Suppressor macrophage (primary cell): ENCODE measurements at places on chromosomes 3 and 15.

DNA sequence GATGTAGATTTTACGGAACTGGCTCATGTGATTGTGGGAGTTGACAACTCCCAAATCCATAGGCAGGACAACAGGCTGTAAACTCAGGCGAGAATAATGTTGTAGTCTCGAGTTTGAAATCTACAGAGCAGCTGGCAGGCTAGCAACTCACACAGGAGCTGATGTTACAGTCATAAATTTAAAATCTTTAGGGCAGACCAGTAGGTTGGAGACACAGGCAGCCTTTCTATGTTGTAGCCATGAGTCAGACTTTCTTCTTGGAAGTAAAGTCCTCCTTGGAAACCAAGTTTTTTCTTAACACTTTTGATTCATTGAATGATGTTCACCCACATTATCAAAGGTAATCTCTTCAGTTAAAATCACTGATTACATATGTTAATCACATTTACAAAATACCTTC, 89.1 kb upstream of the ALCAM start:
- DNase-seq, result no peak

DNA sequence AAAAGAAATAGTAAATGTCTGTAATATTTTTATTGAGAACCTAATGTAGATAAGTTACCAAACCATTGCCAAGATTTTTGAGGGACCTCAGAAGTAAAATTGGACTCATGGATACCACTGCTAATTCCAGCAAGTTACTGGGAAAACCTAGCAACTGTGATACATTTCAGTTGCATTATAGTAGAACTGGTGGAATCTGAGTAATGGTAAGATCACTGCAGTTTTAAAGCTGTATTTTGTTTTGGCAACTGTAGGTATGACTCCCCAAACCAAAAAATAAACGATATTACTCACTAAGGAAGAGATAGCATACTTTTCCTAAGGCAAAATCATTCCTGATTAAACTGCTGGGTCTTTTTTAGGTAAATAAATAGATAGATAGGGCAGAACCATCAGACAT, 54.0 kb downstream of the ARMC8 start:
- no peak for DNase-seq

- no peak for DNase-seq
Measured at GRCh38 chr15:90580099-90580498, 50.4 kb downstream of the CRTC3 start.

DNA sequence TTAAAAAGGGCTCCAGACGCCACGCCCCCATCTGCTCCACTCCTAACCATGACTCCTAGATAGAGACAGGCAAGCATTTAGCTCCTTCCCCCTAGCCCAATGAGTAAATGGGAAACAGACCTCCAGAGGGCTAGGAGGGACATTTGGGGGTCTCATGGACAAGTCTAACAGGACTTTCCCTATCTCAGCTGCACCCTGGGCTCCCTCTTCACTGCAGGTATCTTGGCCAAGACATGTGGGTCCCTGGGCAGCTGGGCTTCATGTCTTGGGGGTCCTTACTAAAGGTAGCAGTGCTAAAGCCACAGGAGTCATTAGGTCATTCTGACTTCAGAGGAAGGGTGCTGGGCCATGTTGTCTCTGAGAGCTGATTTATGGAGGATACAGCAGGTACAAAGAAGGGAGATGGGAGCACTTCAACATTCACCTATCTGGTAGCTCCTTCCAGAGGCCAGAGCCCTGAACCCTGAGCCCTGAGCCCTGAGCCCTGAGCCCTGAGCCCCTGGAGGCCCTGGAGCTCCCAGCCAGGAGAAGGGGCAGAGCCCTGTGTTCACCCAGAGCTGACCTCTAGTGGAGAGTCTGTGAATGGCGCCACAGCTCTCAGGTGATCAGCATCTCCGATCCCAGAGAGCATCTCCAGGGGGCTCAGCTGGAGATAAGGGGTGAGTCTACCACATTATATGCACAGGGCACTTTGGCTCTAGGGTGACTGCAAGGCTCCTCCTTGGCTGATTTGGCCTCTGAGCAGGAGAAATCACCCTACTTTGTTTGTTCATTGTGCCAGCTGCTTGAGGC, 40.1 kb upstream of the EPHB1 start:
- DNase-seq, result peak; percentile 37

DNA sequence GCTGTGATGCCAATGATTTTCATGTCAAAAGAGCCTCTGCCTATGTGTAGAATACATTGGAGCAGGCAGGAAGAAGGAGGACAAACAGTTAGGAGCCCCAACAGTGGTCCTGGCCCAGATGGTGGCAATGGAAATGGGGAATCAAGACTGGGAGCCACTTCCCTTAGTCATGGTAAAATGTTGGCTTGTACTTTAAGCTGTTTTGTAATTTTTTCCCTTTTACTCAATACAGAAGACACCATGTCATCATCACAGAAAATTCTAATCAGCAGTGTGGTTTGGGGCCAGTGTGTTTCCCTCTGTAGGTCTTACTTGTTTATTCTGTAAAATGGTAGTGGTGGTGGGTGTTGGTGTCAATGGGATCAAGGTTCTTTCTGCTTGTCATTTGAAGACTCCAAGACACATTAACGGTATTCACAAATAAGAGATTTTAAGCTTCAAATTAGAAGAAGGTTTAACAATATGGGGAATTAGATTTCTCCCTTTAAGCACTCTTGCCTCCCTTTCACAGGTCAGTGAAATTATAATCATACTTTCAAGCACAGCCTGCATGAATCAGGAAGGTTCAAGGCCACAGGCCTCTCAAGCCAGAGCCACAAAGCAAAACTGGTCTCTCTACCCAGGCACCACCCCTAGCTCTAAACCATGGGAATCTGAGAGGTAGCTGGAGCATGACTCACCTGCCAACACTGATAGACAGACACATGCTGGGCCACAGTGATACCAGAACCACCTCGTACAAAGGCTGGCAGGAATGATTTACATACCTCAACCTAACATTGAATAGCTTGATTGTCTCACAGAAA, 24.9 kb downstream of the SIAH2 start:
- DNase-seq, result peak; percentile 67

GRCh38 chr3:66756468-66757036, 241.6 kb upstream of the KBTBD8 start:
- DNase-seq, result no peak

DNA sequence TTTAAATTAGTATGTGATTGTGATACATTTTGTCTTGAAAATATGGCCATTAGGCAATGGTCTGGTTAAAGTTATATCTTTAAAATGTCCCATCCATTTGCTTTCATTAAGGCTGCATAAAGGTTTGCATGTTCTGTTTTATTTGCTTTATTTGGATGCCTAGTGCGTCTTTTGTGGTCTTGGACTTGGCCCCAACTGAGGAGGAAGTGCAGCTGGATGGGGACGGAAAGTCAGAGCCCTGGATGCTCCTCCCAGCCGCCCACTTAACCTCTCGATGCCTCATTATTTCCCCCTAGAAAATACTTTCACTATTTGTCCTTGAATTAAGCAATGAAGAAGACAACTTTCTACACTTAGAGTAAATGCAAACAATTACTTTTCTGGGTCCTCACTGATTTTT, 898.2 kb downstream of the MCTP2 start:
- DNase-seq, result no peak

- DNase-seq, result no peak
Measured at GRCh38 chr3:48128774-48129173, 59.4 kb downstream of the CDC25A start.

DNA sequence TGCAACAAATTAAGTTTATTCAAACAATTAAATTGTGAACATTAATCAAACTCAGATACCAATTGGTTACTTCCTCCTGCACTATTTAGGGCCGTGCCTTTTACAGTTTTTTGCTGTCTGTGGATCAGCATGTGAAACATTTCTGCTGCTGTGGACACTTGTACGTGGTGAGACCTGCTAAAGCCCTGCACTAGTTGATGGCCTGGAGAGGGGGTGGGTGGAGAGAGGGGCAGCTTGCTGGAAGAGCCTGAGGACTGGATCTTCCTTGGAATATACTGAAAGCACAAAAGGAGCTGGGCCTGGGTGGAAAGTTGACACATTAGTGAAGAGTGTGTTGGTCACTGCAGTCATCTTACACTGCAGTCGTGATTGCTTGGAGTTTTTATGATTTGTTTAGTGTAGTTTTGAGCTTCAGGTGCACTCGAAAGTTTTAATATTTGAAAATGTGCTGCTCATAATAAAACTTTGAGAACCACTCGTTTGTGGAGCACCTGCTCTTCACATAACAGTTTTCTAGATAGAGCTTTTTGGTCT, 11.4 kb downstream of the PLCL2 start:
- no peak for DNase-seq

DNA sequence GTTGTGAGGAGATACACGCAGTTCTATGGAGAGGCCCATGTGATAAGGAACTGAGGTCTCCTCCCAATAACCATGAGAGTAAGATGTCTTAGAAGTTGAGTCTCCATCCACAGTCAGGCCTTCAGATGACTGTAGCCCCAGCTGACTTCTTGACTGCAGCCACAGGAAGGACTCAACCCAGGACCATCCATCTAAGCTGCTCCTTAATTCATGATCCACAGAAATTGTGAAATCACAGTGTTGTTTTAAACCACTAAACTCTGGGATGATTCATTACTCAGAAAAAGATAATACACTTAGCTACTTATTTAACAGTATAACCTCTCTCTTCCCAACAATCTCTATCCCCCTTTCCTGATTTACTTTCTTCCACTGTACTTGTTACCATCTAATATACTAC, 173.3 kb downstream of the ALDH1A2 start:
- DNase-seq, result no peak

- DNase-seq, result no peak
Measured at GRCh38 chr15:68765602-68766368, 54.9 kb downstream of the ANP32A start.

DNA sequence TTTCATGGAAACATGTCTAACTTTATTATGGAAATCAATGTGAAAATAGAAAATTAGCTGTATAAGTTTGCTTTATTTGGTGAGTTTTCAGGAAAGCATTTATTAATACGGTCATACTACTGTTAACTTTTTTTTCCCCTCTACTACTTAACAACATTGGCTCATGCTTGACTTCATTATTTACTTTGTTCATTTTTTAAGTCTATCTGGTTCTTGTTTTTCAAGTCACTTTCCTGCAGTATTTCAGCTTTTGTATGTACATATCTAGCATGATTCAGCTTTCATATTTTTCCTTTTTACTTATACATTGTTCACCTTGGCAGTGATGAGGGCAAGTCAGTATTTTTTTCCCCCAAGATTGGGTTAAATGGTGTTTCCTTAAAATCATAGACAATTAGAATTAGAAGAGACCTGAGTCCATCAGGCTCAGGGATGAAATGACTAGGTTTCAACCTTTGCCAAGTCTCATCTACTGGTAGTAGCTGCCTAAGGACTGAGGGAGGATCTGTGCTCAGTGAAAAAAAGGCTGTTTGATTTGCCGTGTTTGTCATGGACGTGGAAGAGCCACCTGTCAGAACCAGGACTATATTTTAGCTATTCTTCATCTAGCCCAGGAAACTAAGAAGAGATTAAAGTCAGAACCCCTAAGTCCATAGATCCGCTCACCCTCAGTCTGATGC, 15.4 kb downstream of the TMOD3 start:
- DNase-seq, result no peak

GRCh38 chr3:155391551-155391958, 98.1 kb upstream of the STRIT1 start:
- DNase-seq, result no peak

DNA sequence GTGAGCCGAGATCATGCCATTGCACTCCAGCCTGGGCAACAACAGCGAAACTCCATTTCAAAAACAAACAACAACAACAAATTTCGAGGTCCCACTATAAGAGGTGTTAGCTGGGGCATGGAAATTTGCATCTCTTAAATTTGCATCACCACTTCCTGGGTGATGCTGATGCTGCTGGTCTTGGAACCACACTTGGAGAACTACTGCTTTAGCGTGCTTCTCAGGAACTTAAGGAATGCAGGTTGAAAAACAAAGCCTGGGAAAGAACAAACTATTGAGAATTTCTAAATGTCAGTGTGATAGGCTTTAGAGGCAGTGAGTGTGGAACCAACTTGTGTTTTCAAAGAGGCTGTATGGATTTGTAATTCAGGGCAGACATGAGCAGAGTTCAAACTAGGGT, 858.4 kb upstream of the ARPP21 start:
- no peak for DNase-seq

GRCh38 chr3:189702066-189702646, 71.0 kb downstream of the TP63 start:
- no peak for DNase-seq

- no peak for DNase-seq
Measured at GRCh38 chr3:109211941-109212340, 75.4 kb downstream of the C3orf85 start.

- no peak for DNase-seq
Measured at GRCh38 chr15:83919319-83919830, 265.5 kb downstream of the ADAMTSL3 start.

- no peak for DNase-seq
Measured at GRCh38 chr3:182148360-182148759, 436.6 kb downstream of the SOX2 start.

DNA sequence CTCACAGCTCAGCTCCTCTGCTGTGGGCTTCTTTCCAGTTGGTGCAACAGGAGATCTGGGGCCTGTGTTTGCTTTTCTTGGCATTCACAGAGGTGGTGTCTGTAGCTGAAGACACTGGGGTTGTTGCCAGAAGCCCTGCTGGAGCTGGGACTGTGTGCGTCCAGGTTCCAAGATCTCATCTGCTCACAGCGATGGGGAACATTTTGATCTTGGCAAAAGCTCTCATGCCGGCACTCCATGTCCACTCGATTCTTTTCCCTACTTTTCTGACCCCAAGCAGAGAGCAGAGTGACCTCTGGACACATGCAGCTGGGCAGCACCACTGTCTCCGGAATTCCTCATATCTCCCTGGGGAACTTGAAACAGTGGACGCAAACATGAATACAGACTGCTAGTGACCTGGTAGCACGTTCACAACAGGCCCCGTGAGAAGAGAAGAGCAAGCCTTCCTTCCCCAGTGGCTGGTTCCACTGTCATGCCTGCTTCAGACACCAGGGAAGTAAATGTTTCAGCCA, 36.1 kb upstream of the MECOM start:
- no peak for DNase-seq

DNA sequence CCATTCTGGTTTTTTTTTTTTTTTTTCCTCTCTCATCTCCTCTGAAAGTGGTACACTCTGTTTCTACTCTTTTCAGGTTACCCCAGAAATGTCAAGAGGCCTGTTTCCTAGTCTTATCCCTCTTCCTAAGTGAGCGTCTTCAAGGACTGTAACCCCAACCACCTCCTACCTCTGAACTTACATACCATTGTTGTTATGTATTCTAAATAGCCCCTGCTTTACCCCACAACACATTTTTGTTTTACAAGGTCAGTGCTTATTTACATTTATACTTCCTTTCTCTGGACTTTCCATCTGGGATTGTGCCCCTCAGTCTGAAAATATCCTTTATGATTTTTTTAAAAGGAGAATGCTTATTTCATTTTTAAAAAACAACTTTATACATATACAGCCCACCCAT, 38.8 kb downstream of the PTH1R start:
- DNase-seq, result no peak

DNA sequence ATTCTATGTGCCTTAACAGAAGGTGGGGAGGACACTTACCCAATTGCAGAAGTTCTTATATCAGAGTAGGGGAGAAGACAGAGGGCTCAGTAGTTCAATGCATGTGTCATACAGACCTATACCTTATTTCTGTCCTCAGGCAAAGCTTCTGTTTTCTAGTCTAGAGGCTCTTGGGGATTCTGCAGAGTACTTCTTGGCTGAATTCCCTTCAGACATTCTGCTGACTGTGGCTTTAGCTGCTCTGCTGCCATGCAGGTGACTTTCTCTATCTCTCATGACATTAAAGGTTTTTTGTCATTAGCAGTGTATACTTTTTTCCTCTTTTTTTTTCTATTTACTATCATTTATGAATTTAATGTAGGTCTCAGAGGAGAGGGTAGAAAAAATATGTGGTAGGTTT, 172.8 kb upstream of the PLSCR5 start:
- DNase-seq, result no peak

GRCh38 chr15:68285259-68285980, 7.9 kb downstream of the FEM1B start:
- peak; percentile 71 for DNase-seq
